AG09319 (cell line): ENCODE measurements at places on chromosomes 5 and 9.
A peak's percentile ranks its signal among the peaks of the same experiment; 100 is the strongest.

DNA sequence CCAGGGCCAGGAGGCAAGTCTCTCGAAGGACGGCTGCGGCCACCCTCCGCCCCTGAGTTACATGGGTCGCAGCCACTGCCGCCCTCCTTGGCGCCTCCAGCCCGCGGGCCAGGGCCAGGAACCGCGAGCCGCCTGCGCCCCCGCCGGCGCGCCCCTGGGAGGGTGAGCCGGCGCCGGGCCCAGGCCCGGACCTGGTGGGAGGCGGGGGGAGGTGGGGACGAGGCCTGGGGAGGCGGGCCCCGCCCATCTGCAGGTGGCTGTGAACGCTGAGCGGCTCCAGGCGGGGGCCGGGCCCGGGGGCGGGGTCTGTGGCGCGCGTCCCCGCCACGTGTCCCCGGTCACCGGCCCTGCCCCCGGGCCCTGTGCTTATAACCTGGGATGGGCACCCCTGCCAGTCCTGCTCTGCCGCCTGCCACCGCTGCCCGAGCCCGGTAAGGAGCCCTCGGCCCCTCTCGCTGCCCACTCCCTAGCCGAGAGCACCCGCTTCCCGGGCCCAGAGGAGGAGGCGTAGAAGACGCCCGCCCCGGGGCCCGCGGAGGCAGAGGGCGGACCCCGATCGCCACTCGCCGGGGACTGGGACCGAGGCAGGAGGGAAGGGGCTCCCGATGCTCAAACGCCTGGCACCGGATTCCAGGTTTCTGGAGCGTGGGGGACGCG is at the start of gene ASS1:
TSS of gene ASS1 (plus strand) at position 397 of the 657 bp plus-strand sequence. CDS start 7,268 bp downstream, outside the sequence.
- DNase-seq, result peak; percentile 16

DNA sequence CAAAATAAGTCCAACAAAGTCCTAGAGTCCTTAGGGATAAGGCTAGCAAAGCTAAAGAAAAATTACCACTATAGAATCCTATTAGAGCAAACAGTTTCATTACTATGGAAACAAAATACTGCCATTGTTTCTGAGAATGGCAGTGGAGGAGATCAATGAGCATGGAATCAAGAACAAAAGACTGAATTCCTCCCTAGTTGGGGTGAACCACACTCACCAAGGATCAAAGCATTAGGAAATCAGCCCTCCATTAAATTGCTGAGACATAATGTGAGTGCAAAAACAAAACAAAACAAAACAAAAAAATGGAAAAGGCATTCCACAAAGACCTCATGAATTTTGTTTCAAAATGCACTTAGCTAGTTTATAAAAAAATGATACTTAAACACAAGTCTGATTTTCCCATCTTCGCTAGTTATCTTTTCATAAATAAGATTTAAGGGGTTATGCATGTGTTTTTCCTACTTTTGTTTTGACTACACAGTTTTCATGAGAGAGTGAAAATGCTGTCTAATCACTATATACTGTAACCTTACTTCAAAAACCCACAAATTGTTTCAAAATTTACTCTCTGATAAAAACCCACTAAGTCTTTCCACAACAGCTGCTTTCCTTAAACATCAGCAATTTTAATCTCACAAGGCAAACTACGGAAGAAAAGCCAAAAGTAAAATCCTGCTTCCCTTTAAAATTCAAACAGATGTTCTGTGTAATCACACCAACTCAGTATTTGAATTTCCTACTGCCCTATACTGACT is 9.7 kb downstream of the SERINC5 start:
- DNase-seq, result no peak

DNA sequence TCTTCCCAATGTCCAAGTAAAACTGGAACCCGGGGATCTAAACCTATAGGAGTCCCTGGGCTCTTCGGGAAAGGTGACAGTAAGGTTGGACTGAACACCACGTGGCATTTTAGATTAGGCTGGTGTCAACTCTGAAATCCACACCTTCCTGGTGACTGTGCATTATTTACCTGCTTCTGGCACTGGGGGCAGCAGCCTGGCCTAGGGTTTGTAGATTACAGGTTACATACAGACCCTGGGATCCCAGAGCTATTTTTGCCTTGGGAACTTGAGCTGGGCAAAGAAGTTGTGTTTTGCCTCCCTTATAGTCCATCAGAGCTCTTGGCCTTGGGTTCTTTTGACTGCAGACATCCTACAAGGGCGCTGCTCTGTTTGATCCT is 173.2 kb downstream of the DAB2IP start:
- no peak for DNase-seq

GRCh38 chr9:87387351-87388011 is 110.2 kb upstream of the DAPK1 start:
- no peak for DNase-seq

DNA sequence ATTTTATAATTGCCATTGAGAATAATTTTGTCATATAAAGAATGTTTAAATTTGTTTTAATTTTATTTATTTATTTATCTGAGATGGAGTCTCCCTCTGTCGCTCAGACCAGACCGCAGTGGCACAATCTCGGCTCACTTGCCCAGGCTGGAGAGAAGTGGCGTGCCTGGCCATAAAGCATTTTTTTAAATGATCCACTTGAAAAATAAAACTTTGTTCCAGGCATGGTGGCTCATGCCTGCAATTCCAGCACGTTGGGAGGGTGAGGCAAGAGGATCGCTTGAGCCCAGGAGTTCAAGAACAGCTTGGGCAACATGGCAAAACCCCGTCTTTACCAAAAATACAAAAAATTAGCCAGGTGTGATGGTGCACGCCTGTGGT is 2.1 kb upstream of the SIT1 start:
- DNase-seq, result no peak

- DNase-seq, result peak; percentile 32
Measured at GRCh38 chr9:73738741-73739530, 587.3 kb downstream of the ANXA1 start.
